ENCODE measurements at places on chromosomes 7 and 10. TPM values are rescaled to one million over a fixed set of nuclear protein-coding genes. Genes with fewer than 3 reads are reported as not detected.

Gene CDC14C
- not detected for polyA plus RNA-seq

Gene ZNF365
- 0.22 TPM for polyA plus RNA-seq

Gene CCDC6
- polyA plus RNA-seq: 8.7 TPM

Gene TRA2A
- 67.3 TPM for polyA plus RNA-seq

Gene CYP2C8
- 1.6 TPM for polyA plus RNA-seq

Gene CXCL12
- 64.5 TPM for polyA plus RNA-seq

Gene GIMAP1
- polyA plus RNA-seq: 8.7 TPM

Gene TDRD1
- 0.13 TPM for polyA plus RNA-seq

Gene PTPN20
- 0.39 TPM for polyA plus RNA-seq

Gene AMZ1
- polyA plus RNA-seq: 1.6 TPM

Gene NXPH1
- polyA plus RNA-seq: not detected

Gene HACD1
- polyA plus RNA-seq: 3.2 TPM

Gene SYNPO2L
- 0.06 TPM for polyA plus RNA-seq

Data from spleen (tissue), 13 donors.